ENCODE measurements at places on chromosomes 12 and 14. TPM values are rescaled to one million over a fixed set of nuclear protein-coding genes. Genes with fewer than 3 reads are reported as not detected.
A peak's percentile ranks its signal among the peaks of the same experiment; 100 is the strongest.

DNA sequence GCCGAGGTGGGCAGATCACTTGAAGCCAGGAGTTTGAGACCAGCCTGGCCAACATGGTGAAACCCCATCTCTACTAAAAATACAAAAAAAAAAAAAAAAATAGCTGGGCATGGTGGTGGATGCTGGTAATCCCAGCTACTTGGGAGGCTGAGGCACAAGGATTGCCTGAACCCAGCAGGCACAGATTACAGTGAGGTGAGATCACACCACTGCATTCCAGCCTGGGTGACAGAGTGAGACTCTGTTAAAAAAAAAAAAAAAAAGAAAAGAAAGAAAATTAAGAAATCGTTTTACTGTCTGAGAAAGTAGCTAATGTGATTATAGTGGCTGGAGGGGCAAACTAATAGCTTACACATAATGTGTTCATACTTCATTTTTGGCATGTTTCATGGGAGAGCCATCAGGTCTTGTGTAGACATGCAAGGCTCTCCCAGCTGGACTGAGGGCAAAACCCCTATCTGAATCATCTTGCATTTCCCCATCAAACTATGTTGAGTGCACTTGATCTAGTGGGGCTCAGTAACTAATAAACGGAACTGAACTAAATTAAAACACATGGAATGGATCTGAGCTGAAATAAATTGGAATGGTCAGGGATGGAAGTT, 16.2 kb downstream of the KIF21A start:
- DNase-seq, result no peak
- no peaks in the 10 kb centered on the region for H3K27me3 ChIP-seq
- no peak overlapping the region for H3K27ac ChIP-seq
- peaks cover 4% of the 10 kb centered on the region for H3K4me1 ChIP-seq
- no peaks in the 10 kb centered on the region for H3K36me3 ChIP-seq

GRCh38 chr12:67562513-67563287, 85.8 kb upstream of the DYRK2 start:
- H3K4me1 ChIP-seq, result no peaks in the 10 kb centered on the region
- no peak overlapping the region for H3K4me3 ChIP-seq
- H3K27ac ChIP-seq, result no peak overlapping the region
- no peaks in the 10 kb centered on the region for H3K27me3 ChIP-seq
- DNase-seq, result no peak
- H3K36me3 ChIP-seq, result no peaks in the 10 kb centered on the region

- no peaks in the 10 kb centered on the region for H3K27me3 ChIP-seq
- peak overlapping the region; percentile 82 for H3K4me3 ChIP-seq
- peaks cover 77% of the 10 kb centered on the region for H3K4me1 ChIP-seq
- DNase-seq, result no peak
Observed at GRCh38 chr14:105060751-105061427, 4.3 kb downstream of the GPR132 start.

DNA sequence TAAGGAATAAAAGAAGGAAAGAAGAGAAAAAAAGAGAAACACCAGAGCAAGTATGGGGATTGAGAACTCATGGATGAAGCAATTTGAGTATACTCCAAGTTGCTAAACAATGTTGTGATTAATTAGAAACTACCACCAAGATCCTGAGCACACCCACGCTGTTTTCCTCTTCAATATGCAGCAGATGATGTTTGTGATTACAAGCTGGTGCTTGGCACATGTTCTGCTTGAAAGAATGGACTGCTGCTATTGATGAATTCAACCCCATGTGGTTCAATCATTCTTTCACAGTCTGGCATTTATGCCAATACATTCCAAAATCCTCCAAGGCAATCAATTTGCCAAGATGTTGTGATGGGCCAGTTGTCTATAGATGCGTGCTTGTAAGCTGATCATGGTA, 146.8 kb downstream of the SLC2A13 start:
- DNase-seq, result no peak
- H3K27me3 ChIP-seq, result peaks cover 2% of the 10 kb centered on the region
- H3K36me3 ChIP-seq, result no peaks in the 10 kb centered on the region
- H3K4me3 ChIP-seq, result no peak overlapping the region
- no peaks in the 10 kb centered on the region for H3K4me1 ChIP-seq

DNA sequence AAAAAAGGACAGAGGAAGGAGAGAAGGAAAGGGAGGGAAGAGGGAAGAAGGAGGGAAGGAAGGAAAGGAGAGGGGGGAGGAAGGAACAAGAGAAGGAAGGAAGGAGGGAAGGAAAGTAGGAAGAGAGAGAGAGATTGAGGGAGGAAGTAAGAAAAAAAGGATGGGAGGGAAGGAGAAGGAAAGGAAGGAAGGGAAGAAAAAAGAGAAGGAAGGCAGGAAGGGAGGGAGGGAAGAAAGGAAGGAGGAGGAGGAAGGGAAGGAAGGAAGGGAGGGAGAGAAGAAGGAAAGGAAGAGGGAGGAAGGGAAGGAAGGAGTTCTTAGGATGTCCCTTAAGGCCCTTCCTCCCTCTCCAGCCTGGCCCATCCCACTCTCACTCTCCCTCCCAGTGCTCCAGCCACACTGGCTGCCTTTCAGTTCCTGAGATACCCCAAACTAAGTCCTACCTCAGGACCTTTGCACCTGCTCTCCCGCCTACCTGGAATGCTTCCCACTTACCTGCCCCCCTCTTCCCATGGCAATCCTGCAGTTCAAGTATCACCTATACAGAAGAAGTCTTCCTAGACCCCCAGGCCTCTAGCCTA, 21.7 kb upstream of the MSI1 start:
- no peak overlapping the region for H3K4me3 ChIP-seq
- H3K27ac ChIP-seq, result no peak overlapping the region
- peaks cover 15% of the 10 kb centered on the region for H3K27me3 ChIP-seq
- peaks cover 7% of the 10 kb centered on the region for H3K4me1 ChIP-seq
- H3K36me3 ChIP-seq, result no peaks in the 10 kb centered on the region
- DNase-seq, result no peak

PRB2 gene
- total RNA-seq, result not detected

KLRC2 gene
- 0.22 TPM for total RNA-seq
